AG04449 (cell line): ENCODE measurements at places on chromosomes 16 and 17.

- peak; percentile 68 for DNase-seq
These were observed 44.7 kb upstream of the LGALS9 start for GRCh38 chr17:27586203-27586721.

GRCh38 chr17:40451420-40451819 lies 8.2 kb downstream of the IGFBP4 start:
- no peak for DNase-seq

DNA sequence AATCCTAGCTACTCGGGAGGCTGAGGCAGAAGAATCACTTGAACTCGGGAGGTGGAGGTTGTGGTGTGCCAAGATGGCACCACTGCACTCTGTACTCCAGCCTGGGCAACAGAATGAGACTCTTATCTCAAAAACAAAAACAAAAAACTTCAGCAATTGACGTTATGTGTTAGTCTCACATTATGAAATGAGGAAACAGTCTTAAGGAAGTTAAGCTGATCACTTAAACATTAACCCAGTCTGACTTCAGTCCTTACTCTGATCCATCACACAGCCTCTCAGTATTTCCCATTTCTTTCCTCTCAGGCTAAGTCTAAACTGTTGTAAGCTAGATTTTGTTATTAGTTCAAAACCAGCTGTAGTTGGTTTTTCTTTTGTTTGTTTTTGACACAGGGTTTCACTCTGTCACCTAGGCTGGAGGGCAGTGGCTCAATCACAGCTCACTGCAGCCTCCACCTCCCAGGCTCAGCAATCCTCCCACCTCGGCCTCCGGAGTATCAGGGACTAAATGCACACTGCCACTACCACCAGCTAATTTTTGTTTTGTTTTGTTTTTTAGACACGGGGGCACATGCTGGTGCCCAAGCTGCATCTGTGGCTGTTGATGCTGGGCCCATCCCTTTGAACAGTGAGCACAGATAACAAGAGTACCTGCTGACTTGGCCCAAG lies 6.3 kb downstream of the JPT1 start:
- DNase-seq: no peak

DNA sequence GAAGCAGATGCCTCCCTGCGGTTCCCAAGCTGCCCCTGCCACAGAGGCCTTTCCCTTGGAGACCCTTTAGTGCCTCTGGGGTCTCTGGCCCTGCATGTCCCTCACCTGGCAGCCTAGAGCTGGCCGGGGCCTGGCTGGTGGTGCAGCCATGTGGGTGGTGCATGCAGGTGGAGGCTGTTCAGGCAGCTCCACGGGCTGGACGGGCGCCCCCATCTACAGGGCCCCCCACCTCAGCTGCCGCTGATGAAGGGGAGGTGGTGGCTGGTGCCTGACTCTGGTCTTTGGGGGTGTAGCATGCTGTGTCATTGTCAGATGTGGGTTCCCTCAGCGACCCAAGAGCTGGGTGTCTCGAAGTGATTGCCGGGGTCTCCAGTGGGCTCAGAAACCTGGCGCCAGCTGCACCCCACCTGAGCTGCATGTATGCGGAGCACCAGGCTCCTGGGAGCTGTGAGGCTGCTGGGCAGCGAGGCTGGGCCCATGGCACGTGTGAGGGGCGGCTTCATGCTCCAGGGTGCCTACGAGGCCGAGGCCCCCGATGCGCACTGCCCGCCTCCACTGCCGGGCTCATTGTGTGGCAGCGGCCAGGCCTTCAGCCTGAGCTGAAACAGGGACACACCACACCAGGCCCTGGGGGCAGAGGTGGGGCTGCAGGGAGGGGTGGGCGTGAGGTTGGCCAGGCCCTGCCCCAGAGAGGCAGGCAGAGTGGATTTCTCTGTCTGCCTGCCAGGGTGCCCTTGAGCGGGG lies 57.0 kb downstream of the BAIAP2 start:
- DNase-seq: no peak

GRCh38 chr16:35187665-35188225 lies 1728.3 kb downstream of the TP53TG3F start:
- no peak for DNase-seq

- DNase-seq: no peak
These were observed 380.3 kb downstream of the SNX29 start for GRCh38 chr16:12356632-12357340.
